ENCODE measurements at places on chromosomes 2 and 18. TPM values are rescaled to one million over a fixed set of nuclear protein-coding genes. Genes with fewer than 3 reads are reported as not detected.

The ACOXL gene
- not detected for total RNA-seq

The ARHGEF4 gene
- 3.3 TPM for total RNA-seq

The MAPK4 gene
- not detected for total RNA-seq

The RFTN2 gene
- not detected for total RNA-seq

All from activated CD8-positive, alpha-beta T cell treated with anti-CD3 and anti-CD28 coated beads, Interleukin-2, amount 10 ng/mL, durations not matched to agents 7 days and 5 days (primary cell).